ENCODE measurements at places on chromosomes 2 and 18. TPM values are rescaled to one million over a fixed set of nuclear protein-coding genes. Genes with fewer than 3 reads are reported as not detected.

The SCG2 gene
- total RNA-seq, result 0.31 TPM

The CD226 gene
- total RNA-seq, result not detected

The EMILIN2 gene
- total RNA-seq, result 7.1 TPM

DNA sequence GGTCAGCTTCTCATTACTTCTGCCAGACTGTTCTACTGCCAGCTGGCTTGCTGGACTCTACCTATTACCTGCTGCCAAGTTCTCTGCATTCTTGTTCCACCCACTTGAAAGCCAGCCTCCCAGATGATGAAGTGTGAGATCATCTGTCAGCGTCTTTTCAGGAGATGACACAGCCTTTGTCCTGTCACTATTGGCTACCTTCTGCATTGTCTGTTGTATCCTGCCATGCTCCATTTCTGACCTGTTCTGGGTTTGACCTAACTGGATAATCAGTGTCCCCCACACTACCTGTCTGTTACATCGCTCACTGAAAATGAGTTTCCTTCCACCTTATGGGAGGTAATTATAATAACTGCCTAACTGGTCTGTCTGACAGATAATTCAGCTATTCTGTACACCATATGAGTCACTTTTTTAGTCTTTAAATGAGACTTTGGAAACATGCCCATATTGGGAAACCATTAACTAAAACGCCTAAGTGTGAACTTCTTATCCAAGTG lies 520.6 kb downstream of the METTL4 start:
- no peak overlapping the region for H3K4me3 ChIP-seq
- no peak for DNase-seq
- H3K27ac ChIP-seq, result no peak overlapping the region
- H3K4me1 ChIP-seq, result no peaks in the 10 kb centered on the region

- H3K27ac ChIP-seq, result no peak overlapping the region
- no peaks in the 10 kb centered on the region for H3K27me3 ChIP-seq
- H3K36me3 ChIP-seq, result no peaks in the 10 kb centered on the region
- H3K4me1 ChIP-seq, result peaks cover 24% of the 10 kb centered on the region
Observed at GRCh38 chr2:165582863-165583506, 113.5 kb downstream of the CSRNP3 start.

DNA sequence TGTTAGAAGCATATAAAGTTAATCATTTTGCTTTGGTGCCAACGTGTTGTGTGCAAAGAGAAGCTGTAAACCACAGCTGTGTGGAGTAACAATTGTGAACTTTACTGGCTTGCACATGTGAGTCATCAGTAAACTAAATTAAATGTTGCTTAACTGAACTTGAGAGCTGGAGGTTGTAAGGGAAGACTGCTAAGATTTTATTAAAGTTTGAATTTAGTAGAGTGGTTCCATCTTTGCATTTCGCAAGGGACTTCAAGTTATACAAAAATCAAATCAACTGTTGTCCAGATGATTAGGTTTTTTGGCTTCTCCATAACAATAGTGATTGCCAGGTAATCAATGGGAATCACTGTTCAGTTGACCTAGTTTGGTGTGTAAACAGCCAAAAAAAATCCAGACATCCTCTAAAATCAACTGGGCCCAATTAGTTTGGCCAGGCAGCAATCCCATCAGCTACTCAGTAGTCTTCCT lies 247.4 kb downstream of the MYO3B start:
- no peaks in the 10 kb centered on the region for H3K36me3 ChIP-seq
- H3K4me1 ChIP-seq, result no peaks in the 10 kb centered on the region
- no peak for DNase-seq

DNA sequence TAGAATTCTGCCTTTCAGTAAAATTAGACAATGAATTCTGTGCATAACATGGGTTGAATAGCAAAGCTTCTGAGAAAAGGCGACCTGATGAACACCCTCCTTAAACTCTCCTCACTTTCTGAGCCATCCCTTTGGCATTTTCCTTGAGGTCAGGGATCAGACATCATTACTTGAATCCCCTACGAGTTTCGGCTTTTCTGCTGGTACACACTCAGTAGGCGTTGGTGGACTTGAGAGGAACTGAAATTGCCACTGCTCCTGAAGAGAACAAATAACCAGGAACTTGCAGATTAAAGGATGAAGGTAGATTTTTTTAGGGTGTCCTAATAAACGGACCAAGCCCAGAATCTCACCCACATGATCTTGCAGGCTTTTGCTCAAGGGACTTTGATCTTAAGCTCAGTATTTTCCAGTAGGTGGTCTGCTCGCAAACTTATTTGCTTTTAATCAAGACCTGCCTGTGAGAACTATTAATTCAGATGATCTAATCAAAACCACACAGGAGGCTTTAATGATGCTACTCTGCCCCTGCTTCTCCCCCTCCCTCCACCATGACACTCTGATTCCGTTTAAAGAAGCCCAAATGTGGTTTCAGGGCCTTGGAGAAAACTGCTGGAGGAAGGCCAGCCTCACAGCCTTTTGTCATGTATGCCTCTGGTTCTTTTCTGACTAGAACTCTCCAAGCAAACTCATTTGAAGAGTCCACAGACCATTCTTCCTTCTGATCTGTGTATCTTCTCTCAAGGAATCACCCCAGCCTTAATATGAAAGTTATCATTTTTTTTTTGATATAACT lies 124.9 kb downstream of the PRKCE start:
- no peaks in the 10 kb centered on the region for H3K27me3 ChIP-seq
- H3K4me3 ChIP-seq, result no peak overlapping the region

- no peaks in the 10 kb centered on the region for H3K27me3 ChIP-seq
- H3K36me3 ChIP-seq, result no peaks in the 10 kb centered on the region
- DNase-seq, result no peak
- H3K4me1 ChIP-seq, result no peaks in the 10 kb centered on the region
Observed at GRCh38 chr2:116304328-116304727, 1510.2 kb upstream of the DDX18 start.

DNA sequence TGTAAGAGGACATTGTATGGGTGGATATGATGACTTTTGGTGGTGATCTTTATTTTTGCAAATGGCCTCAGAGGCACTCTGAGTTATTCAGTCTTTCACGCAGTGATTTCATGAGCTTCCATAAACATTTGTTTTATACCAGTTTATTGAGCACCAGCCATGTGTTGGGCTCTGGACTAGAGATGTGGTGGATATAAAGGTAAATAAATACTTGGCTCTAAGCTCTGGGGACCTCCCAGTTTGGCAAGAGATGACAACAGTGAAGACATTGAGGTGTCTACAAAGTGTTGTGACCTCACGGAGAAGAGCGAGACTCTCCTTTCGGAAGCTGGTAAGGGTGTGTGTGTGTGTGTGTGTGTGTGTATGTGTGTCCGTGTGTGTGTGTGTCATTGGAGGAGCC lies 146.4 kb downstream of the TANC1 start:
- no peaks in the 10 kb centered on the region for H3K36me3 ChIP-seq
- no peak overlapping the region for H3K27ac ChIP-seq
- no peaks in the 10 kb centered on the region for H3K27me3 ChIP-seq
- no peak for DNase-seq
- H3K4me3 ChIP-seq, result no peak overlapping the region

DNA sequence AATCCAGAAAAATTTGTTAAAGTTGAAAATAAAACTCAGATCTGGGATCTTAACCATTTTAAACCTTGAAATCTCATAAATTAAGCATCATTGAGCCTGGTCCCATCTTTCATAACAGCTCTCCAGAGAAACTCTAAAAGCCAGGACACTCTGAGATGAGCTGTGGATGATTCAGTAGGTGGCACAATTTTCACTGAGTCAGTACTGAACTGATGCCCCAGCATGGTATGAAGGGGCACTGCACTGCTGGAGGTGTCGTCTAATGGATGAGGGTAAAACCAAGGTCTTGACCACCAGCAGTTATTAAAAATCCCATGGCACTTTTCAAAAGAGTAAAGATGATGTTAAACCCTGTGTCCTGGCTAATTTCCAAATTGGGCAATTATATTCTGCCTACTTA lies 170.6 kb downstream of the FIGN start:
- H3K27me3 ChIP-seq, result no peaks in the 10 kb centered on the region
- no peak overlapping the region for H3K4me3 ChIP-seq
- no peaks in the 10 kb centered on the region for H3K4me1 ChIP-seq
- H3K27ac ChIP-seq, result no peak overlapping the region
- H3K36me3 ChIP-seq, result no peaks in the 10 kb centered on the region

DNA sequence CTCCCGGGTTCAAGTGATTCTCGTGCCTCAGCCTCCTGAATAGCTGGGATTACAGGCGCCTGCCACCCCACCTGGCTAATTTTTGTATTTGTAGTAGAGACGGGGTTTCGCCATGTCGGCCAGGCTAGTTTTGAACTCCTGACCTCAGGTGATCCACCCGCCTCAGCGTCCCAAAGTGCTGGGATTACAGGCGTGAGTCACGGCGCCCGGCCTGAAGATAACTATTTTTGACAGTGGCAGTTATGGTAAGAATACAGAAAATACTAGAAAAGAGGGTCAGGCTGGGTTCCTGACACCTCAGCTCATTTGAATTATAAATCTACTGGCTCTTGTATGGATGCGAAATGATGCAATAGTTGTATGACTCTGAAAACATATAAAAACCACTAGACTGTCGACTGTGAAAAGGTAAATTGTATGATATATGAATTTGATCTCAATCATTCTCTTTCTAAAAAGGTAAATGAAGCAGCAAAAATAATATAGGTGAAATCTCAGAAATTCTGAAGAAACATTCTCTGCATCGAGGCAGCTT lies 11.1 kb upstream of the DGKD start:
- DNase-seq, result no peak
- no peak overlapping the region for H3K4me3 ChIP-seq
- H3K36me3 ChIP-seq, result no peaks in the 10 kb centered on the region
- H3K27ac ChIP-seq, result no peak overlapping the region
- no peaks in the 10 kb centered on the region for H3K4me1 ChIP-seq

GRCh38 chr2:31962757-31963361 lies 47.9 kb downstream of the MEMO1 start:
- no peak overlapping the region for H3K4me3 ChIP-seq
- no peaks in the 10 kb centered on the region for H3K4me1 ChIP-seq
- no peaks in the 10 kb centered on the region for H3K27me3 ChIP-seq
- DNase-seq, result no peak
- H3K36me3 ChIP-seq, result no peaks in the 10 kb centered on the region

GRCh38 chr2:1314254-1314653 lies 99.0 kb upstream of the TPO start:
- no peak overlapping the region for H3K4me3 ChIP-seq
- peaks cover 8% of the 10 kb centered on the region for H3K4me1 ChIP-seq
- no peaks in the 10 kb centered on the region for H3K27me3 ChIP-seq

DNA sequence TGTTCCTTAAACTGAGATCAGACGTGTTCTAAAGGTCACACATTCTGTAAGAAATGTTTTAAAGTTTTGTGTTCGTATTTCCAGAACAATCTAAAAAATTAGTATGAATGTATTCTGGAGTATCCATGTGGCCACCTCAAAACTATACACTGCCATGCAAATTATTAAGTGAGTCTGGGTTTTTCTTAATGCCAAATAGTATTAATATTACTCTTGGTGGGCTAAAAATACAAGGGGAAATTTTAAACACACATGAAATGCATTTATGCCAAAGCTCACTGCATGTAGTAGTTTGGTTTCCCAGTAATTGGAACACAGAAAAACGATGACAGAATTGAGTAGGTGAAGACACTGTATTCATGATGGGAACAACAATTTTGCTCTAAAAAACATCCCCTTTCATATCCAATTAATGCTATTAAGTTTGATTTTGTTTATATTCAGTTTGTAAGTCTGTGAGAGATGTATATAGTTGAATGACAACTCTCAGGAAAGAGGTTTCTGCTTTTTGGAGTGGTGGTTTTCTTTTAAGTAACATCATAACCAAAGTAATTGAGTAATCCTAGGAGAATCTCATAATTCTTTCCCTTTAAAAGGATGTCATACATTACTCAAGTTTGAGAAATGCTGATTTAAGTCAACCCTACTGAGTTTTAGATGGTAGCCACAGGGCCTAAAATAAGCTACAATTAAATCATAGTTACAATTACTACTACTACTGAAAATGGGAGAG lies 75.7 kb upstream of the CDCA7 start:
- no peak overlapping the region for H3K27ac ChIP-seq
- no peak for DNase-seq
- H3K36me3 ChIP-seq, result peaks cover 10% of the 10 kb centered on the region
- no peaks in the 10 kb centered on the region for H3K4me1 ChIP-seq
- no peaks in the 10 kb centered on the region for H3K27me3 ChIP-seq
- H3K4me3 ChIP-seq, result no peak overlapping the region
